ENCODE measurements at places on chromosomes 3 and 15. TPM values are rescaled to one million over a fixed set of nuclear protein-coding genes. Genes with fewer than 3 reads are reported as not detected.
A peak's percentile ranks its signal among the peaks of the same experiment; 100 is the strongest.

The GOLGA8S gene
- 0.15 TPM for total RNA-seq

DNA sequence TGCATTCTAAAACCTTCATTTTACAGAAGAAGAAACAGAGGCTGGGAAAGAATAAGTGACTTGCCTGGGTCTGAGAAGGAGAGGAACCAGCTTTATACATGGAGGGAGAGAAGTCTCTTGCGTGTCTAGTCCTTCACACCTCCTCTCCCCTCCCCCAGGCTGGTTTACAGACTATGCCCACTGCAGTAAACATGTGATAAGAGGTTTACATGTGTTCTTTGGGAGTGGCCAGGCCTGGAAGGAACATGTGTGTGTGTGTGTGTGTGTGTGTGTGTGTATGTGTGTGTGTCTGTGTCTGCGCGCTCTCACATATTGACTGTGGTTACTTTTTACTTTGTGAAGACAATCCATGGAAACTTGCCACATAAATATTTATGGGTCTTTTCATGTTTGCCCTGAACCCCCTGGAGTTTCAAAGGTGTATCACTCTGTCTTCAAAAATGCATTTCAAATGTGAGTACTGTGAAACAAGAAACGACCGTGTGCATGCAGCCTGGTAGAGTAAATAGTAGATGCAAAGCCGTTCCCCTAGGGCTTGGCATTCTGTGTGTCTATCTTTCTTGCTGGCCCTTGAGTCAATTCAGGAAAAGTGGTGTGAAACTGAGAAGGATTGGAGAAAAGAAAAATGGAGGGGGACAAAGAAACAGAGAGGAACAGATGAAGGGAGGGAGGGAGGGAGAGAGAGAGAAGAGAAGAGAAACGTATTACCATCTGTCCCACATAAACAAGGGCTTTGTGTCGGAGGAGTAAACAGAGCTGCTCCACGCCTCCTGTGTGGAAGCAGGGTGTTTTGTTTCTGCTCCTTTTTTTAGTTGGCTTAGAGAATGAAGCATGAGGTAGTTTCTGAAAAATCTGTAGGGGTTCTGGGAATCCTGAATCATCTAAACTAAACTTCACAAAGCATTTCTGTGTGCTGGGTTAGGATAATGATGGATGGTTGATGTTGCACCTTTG, 51.7 kb downstream of the CLDN11 start:
- DNase-seq: no peak

- DNase-seq: no peak
Measured at GRCh38 chr3:100297784-100298183, 36.8 kb upstream of the NIT2 start.

The LTF gene
- not detected for total RNA-seq

DNA sequence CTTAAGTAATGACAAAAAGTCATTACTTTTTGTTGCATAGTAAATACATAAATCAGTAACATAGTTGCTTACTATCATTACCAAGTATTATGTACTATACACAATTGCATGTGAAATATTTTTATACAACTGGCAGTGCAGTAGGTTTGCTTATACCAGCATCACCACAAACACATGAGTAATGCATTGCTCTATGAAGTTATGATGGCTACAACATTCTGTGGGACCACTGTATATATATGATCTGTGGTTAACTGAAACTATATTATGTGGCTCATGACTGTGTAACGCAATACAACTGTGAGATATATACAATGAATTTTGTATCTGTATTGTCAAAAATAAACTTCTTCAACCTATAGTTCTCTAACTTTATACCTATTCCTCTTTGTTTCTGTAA, 113.7 kb upstream of the RBMS3 start:
- DNase-seq: no peak

DNA sequence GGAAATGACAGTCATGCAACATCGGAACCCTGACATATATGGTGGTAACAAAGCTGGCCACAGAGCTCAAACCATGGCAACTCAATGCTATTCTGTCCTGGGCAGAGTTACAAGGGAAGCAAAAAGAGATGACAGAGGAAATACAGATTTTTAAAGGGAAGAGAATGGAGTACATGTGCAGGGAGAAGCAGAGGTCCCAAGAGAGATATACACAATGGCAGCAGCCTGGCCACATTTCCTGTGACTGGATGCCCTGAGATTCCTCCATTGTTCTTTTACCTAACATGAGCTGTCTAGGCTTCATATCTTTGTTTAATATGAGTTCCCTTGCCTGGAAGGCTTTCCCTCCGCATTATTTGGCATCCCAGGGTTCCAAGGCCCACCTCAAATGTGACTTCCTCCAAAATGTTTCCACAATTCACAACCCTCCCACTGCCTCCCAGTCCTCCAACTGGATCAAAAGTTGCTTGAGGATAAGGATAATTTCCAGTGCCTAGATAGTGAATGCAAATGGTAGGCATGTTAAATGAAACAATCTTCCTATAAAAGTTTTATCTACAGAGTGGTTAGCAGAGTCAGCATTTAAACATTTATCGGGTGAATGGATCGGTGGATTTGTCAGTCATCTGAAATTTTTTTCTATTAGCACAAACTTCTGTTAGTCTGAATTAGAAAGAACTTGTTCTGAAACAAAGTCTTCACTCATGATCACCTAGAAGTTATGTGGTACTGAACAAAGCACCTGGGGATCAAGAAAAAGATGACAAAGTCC, 86.2 kb downstream of the DHX30 start:
- no peak for DNase-seq

GRCh38 chr3:58120075-58120812, 90.5 kb downstream of the DNASE1L3 start:
- no peak for DNase-seq

DNA sequence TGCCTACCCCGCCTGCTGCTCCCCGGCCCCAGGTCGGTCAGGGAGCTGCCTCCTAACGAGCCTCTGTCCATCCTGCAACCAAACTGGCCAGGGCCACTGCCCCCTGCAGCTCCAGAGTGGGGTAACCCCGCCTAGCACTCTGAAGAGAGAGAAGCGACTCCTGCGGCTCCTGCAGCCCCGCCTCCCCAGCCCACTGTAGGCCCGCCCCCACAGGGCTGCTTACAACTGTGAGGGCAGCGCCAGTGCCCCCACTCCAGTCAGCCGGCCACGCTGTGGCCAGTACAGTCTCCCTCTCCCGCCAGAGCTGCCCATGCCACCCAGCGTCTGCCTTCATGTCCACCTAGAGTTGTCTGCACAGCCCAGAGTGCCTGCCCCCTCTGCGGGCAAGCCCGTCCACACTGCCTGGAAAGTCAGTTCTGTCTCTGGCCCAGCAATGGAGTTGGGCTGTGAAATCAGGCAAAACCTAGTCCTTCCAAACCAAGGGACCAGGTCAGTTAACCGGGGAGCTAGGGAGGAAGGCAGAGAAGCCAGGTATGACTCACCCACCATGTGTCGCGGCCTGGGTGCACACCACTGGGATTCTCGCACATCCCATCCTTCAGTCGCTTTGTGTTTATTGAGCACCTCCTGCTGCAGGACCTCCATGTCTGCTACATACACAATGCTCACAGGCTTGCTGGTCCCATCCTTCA, 2.4 kb downstream of the UCN2 start:
- DNase-seq: no peak

The FAM219B gene
- 68.6 TPM for total RNA-seq

GRCh38 chr15:90097475-90097874, 4.8 kb downstream of the IDH2 start:
- DNase-seq: no peak

The USP50 gene
- not detected for total RNA-seq

DNA sequence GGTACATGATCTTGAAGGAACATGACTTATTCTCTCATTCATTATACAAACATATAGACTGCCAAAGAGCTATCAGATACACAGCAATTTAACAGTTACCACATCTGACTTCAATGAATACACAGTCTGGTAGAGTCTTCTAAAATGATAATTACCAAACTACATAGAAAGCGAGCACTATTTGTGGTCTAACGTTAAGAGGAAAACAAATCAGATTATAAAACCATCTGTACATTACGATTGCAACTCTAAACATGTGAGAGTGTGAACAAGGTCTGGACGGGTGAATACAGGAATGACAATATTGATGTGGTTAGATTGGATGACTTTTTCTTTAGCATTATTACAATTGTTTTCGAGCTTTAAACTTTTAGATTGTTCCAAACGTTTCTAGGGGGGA, 16.3 kb downstream of the CX3CR1 start:
- no peak for DNase-seq

DNA sequence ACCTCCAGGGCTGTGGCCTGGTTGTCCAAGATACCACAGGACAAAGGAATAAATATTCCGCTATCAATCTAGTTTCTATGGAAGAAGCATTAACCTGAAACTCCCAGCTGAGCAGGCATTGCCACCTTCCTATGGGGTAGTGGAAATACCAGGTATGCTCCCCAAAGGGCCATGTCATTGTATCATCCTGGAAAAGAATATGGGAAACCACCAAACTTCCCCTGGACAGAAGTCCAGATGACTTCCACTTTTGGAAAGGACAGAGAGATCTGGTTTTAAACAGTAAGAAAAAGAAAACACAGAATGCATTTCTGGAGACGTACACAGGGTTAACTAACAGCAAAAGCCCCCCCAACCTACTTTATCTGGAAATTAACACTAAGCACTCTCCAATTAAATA, 100.2 kb downstream of the RFTN1 start:
- DNase-seq: no peak

GRCh38 chr3:51934139-51934850, 7.4 kb downstream of the RRP9 start:
- no peak for DNase-seq

The DAZL gene
- total RNA-seq: not detected

DNA sequence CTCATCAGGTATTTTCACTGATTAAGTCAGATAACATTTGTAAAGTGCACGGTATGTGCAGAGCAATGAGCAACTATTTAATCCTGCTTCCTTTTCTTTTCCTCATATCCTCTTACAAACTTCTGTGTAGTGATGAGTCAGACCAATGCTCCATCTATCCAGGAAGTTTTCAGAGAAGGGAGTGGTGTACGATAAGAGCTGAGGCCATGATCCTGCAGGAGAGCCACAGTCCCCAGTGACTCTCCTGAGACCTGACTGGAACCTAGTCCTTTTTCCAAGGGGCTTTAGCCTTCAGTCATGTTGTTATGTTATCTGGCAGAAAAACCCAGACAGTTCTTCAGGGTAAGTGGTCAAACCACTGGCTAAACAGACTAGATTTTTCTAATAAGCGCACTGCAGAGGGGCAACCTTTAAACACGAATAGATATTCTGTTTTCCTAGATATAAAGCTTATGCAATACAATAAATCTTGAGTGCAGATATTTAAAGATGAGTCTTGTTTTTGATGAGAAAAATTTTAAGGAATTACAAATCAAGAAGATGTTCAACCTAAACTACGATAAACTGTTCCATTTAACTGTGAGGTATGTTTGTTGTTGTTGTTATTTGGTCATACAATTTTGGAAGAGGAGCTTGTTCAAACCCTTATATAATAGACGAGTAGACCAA, 110.5 kb upstream of the RAP2B start:
- peak; percentile 77 for DNase-seq

DNA sequence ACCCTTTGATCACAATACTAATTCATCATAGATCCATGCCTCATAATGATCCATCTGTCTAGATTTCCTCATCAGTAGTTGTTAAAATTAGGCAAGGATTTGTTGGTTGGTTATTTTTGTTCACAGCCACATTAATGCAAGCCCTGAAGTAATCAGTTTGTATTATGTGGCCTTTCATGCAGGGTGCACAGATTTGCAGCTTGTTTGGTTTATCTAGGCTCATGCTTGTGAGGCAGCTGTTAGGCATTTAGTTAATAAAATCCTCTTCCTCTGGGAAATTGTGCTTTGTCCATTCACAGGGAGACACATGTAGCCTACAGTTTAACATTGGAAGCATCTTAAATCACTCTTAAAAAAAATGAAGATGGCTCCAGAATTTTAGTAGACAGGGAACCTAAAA, 162.8 kb upstream of the ZNF385D start:
- DNase-seq: no peak

DNA sequence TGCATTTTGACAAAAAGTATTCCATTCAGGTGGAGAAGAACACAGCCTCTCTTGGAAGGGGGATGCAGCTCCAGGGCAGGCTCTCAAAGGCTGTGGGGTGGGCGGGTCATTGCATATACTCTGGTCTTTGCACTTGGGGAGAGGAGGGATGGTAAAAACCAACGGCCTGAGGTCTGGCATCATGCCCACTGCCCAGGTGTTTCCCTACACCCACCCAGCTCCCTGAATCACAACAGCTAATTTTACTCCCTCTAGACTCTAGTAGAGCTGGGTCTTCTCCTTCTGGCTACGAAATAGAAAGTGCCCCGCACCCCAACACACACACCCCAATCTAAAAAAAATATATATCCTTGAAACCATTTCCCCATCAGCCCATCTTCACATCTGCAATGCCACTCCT, 1.0 kb downstream of the MYLK start:
- DNase-seq: no peak

GRCh38 chr3:196631682-196632045, 7.8 kb upstream of the NRROS start:
- DNase-seq: no peak

GRCh38 chr3:17195192-17195611, 310.4 kb downstream of the PLCL2 start:
- DNase-seq: no peak

The P2RY14 gene
- total RNA-seq: not detected

The BBX gene
- 28.5 TPM for total RNA-seq

DNA sequence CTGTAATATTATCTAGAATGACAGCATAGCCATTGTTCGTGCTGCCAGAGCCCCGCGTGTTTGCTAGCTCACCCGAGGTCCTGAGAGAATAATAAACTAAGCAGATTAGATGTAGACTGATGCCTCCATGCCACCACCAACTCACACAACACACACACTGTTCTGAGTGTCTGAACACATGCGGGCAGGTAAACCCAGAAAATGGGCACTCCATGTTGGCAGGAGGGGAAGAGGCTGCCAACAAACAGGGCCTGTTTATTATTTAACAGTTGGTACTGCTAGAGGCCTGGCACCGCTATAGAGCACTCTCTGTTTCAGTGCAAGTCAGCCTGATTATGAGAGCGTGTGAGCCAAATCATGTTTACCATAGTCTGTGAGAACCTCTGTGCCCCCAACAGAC, 299.0 kb downstream of the ZBTB20 start:
- DNase-seq: no peak

DNA sequence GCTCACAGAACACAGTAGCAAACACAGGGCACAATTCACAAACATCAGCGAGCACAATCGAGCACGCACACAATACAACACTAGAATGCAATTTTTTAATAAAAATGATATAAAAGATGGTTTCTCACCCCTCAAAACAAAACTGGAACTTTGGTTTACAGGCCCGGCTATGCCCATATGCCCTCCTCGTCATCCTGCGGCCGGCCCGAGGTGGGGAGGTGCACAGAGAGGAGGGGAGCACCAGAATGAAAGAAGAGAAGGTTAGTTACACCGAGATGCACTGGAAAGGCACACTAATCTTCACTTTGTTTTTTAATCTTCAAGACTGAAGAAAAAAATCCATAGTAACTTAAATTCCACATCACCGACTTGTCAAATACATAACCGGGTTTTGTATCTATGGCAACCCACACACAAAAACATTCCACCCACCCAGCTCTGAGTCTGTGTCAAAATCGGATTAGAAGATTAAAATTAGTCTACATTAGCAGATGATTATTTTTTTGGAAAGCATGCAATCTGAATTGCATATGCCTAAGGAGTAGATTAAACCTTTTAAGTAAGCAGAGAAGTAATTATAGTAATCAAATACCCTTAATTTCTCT, 196.7 kb upstream of the WNT5A start:
- DNase-seq: no peak

The GOLGA6L9 gene
- total RNA-seq: 5.8 TPM

GRCh38 chr3:148932972-148933371, 58.4 kb upstream of the GYG1 start:
- no peak for DNase-seq

The TASOR gene
- 55.6 TPM for total RNA-seq

GRCh38 chr3:104132566-104133403, 1233.9 kb upstream of the ALCAM start:
- DNase-seq: no peak

The FRMD4B gene
- total RNA-seq: 0.90 TPM
